GM18507 (cell line): ENCODE measurements at places on chromosomes 4 and X.

- no peak for DNase-seq
These were observed 30.4 kb downstream of the SCML1 start for GRCh38 chrX:17767734-17768133.

GRCh38 chr4:146143888-146144287 is 31.6 kb upstream of the LSM6 start:
- DNase-seq: no peak

- no peak for DNase-seq
These were observed 23.2 kb upstream of the SOD3 start for GRCh38 chr4:24772061-24772705.

- no peak for DNase-seq
These were observed 20.9 kb upstream of the XPNPEP2 start for GRCh38 chrX:129717892-129718291.

GRCh38 chr4:17780501-17781299 is 721 bp downstream of the FAM184B start:
- no peak for DNase-seq

DNA sequence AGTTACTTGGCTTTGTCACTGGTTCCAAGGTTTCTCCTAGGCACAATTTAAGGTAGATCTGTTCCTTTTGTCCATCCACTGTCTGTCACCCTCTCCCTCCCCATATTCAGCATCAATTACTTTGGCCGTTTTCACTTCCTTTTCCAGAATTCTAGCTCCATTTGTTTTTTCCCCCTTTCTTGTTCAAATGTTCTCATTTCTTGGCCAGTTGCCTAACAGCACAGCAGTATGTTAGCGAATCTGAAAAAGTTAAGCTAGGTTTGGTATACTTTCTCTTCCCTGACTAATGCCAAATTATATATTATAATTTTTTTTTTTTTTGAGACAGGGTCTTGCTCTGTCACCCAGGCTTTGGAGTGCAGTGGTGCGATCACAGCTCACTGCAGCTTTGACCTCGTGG is 409.1 kb upstream of the TEX13C start:
- DNase-seq: no peak

DNA sequence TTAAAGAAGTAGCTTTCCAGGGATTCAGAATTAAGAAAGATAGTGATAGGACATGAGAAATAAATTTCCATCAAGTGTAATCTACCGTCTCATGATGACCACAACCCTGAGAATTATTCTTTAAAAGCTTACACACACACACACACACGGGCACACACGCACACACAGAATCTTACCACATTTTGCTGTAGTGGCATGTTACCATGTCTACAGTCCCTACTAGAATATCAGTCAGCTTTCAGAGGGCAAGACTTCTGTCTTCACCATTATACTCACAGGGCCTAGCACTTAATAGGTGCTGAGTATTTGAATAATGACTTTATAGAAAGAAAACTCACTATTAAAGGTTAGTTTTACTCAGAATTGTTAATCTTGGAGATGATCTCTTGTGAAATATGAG is 15.4 kb downstream of the CMC4 start:
- no peak for DNase-seq

GRCh38 chr4:186823989-186824388 is 100.3 kb upstream of the FAT1 start:
- DNase-seq: no peak

DNA sequence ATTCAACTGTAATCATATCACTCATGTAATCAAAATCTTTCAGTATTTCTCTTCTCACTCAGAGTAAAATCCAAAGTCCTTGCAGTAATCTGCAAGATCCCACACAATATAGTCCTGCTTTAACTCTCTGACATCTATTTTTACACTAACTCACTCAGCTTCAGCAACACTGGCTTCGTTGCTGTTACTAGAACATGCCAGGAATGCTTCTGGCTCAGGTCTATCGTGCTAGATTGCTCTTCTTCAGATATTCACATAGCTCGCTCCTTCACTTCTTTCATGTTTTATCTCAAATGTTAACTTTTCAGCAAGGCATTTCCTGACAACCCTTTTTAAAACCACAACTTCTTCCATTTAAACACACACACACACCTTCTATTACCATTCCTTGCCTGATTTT is 331.7 kb upstream of the HTR2C start:
- no peak for DNase-seq

DNA sequence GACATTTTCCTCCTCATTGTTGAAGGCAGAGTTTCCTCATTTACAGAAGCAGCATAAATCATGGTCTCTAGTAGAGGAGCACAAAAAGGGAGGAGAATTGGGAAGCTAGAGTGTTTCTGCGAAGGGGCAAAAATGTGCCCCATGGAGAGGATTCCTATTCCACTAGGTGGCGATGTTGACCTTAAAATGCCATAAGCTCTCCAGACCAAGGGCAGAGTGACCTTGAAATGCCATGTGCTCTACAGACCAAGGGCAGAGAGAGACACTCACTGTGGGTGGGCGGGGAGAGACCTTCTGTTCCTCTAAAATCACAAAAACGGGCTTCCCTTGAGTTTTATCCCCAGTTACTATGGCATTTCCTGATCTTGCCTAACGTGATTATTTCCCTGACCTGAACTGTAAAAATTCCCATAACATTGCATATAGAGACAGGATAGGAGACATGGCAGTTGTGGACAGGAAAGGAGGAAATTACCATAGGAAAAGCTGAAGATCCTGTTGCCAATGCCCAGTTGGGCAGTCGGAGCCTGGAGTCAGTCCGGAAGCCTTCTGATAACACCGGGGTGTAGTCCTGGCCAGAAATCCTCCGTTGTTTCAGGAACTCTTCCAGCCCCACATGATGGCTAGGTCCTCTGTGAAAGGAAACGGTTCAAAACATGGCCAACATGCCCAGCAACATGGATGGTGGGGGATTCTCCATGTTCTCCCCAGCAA is 567.7 kb downstream of the MAGEB5 start:
- no peak for DNase-seq

DNA sequence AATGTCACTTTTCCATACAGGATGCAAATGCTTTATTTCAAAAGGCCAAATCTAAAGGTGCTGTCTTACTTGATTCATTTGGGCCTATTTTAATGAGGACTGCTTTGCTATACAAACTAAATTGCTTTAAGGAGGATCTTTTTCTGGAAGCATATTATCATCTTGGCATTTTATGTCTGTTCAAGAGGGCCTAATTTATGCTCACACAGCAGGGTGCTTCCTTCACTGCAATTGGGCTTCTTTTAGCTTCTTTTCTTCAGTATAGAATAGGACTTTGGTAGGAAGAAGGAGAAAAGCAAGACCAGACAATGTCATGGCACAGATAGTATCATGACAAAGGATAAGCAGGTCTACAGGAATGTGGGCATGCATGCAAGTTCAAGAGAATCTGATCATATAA is 222.4 kb upstream of the ANKRD50 start:
- DNase-seq: no peak

- peak; percentile 1 for DNase-seq
These were observed 164.0 kb upstream of the TRAM1L1 start for GRCh38 chr4:117249333-117249732.

DNA sequence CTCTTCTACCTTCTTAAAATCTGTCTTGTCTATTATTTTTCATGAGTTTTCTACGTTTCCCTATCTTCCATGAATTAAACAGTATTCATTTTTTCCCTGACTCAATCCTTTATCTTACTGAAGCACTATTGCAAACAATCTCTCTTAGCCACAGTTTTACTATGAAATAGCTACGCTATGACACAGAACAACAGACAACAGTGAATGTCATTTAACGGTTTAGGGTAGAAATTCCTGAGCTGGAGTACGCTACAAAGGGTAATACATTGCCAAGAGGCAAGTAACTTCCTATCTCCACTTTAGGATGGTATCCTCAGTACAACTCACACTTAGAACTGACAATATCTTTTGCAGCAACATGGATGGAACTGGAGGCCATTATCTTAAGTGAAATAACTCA is 552.6 kb downstream of the INPP4B start:
- DNase-seq: no peak

- DNase-seq: no peak
These were observed 76.7 kb downstream of the DGKK start for GRCh38 chrX:50393902-50394301.

GRCh38 chr4:54560513-54560912 is 97.2 kb upstream of the KIT start:
- no peak for DNase-seq

DNA sequence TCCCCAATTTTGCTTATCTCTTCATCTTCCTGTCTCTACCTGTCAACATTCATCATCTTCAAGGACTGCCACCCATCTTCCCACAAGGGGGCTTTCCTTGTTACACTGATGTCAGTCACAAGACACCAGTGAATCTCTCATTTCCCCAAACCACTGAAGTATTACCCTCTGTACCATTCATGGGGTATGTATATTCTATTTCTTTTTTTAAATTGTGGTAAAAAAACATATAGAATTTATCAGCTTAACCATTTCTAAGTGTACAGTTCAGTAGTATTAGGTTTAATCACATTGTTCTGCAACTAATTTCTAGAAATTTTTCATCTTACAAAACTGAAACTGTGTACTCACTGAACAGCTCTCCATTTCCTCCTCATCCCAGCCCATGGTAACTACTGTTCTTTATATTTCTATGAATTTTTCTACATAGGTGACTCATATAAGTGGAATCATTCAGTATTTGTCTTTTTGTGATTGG is 98.6 kb downstream of the LARP7 start:
- DNase-seq: peak; percentile 4

- DNase-seq: no peak
These were observed 23.3 kb downstream of the ARHGAP24 start for GRCh38 chr4:85498068-85498733.

GRCh38 chrX:480861-481417 is 94.2 kb upstream of the PPP2R3B start:
- no peak for DNase-seq

DNA sequence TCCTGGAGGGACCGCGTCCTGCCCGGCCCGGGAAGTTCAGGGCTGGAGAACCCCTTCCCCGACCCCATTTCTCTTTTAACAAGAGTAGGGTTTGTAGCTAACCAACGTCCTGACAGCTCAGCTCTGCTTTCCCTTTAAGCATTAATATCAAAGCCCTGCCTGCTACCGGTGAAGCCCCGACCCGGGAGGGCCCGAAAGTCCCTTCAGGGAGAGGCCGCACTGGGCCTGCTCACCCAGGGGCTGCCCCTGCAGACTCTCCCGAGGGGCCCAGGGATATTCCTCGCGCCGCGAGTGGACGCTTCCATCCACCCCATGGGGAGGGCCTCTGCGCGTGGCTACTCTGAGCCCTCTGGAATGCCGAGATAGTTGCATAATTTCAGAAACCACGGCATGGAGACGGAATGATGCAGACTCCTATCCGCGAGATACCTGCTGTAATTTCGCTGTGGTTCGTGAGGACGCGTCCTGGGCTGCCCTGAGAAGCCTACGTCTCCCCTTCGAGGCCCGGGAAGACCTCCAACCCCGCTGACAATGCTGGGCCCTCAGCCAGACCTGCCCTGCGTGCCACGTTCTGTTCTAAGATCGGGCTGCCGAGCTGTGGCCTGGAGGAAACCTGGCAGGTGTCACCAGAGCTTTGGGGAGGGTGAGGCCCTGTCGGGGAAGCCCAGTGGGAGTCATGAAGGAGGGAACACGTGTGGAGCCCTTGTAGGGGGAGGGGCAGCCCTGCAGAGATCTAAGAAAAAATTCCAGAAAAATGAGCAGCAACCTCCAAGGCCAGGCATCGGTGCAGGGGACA is 999 bp upstream of the CTBP1 start:
- DNase-seq: no peak

GRCh38 chr4:21884615-21885014 is 64.0 kb downstream of the KCNIP4 start:
- DNase-seq: no peak

GRCh38 chr4:19386786-19387185 is 864.9 kb upstream of the SLIT2 start:
- DNase-seq: no peak

DNA sequence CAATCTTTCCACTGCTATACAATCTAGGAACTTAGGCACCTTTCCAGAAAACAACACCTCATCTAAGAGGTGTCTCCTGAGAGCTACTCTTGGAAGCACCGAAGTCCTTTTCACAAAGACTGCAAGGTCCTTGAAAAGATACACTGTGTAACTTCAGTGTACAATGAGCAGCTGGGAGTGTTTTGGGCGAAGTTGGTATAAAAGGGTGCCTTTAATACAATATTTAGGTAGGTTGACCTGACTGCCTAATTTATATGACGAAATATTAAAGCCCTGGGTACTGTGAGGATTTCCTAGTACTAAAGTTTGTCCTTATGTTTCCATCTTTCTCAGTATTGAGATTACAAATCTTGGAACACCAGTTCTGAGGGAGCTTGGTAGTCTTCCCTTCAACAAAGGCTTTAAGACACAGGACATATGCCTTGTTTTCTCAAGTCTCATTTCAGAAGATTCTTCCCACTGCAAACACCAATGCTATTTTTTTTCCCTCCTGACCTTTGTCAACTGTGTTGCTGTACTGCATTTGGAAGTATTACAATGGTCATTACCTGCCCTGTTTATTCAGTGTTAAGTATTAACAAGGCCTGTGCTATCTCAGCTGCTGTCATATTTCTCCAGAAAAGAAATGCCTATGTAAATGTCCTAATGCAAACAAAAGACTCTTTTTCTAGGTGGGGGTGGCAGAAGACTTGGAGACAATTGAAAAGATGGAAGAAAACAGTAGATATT is 134.2 kb downstream of the MAML3 start:
- no peak for DNase-seq

GRCh38 chr4:164058776-164059445 is 564.4 kb downstream of the TMA16 start:
- DNase-seq: no peak

DNA sequence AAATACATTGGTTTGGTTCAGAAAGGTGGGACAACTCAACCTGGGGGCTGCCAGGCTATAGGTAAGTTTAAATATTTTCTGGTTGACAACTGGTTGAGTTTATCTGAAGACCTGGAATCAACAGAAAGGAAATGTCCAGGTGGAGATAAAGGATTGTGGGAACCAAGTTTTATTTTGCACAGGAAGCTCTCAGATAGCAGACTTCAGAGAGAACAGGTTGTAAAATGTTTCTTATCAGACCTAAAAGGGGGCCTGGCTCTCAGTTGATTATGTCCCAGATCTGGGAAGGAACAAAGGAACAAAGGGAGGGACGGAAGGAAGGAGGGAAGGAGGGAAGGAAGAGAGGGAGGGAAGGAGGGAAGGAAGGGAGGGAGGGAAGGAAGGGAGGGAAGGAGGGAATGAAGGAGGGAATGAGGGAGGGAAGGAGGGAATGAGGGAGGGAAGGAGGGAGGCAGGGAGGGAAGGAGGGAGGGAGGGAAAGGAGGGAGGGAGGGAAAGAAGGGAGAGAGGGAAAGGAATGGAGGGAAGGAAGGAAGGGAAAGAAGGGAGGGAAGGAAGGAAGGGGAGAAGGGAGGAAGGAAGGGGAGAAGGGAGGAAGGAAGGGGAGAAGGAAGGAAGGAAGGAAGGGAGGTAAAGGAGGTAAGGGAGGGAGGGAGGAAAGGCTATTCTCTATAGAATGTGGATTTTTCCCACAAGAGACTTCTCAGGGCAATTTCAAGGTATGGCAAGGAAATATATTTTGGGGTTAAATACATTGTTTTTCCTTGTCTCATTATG is 186.7 kb downstream of the DHRSX start:
- DNase-seq: no peak

DNA sequence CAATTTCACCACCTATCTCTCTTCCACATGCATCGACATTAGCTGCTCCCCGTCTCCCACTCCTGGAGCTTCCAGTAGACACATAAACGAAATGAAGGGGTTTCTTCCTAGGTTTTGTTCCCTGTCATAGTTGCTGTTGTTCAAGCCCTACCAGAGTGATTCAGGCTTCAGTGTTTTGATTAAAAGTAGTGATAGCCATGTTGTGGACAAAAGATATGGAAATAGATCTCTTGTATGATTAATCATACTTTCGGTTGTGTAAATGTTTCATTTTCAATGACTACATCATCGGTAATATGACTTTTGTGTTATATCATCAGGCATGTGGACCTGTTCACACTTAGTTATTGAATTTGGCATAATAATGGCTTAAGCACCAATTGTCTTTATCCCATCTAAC is 96.5 kb upstream of the KLF3 start:
- DNase-seq: no peak
